ENCODE measurements at places on chromosomes 16 and 17. TPM values are rescaled to one million over a fixed set of nuclear protein-coding genes. Genes with fewer than 3 reads are reported as not detected.

The CSH2 gene
- not detected for total RNA-seq

The NGFR gene
- 9.8 TPM for total RNA-seq

The CD300A gene
- total RNA-seq, result not detected

The ANKRD40CL gene
- not detected for total RNA-seq

The FNDC8 gene
- not detected for total RNA-seq

The ZFPM1 gene
- total RNA-seq, result 1.4 TPM
